Mammary microvascular endothelial cell (primary cell): ENCODE measurements at places on chromosomes 3 and 15. TPM values are rescaled to one million over a fixed set of nuclear protein-coding genes. Genes with fewer than 3 reads are reported as not detected.

Gene GOLGA6A
- total RNA-seq, result not detected in 2 replicates

Gene PLXNA1
- 16.5 TPM in 2 replicates for total RNA-seq

Gene FGF7
- under 0.01 TPM in 1 of 2 replicates, not detected in the other for total RNA-seq

Gene SENP5
- total RNA-seq, result 20.1 and 21.1 TPM in 2 replicates

Gene SUCNR1
- total RNA-seq, result not detected in 2 replicates

Gene SCG3
- not detected in 2 replicates for total RNA-seq

Gene CACNA2D3
- not detected in 2 replicates for total RNA-seq

Gene RPL22L1
- 328 and 359 TPM in 2 replicates for total RNA-seq

Gene SLC22A14
- not detected in 2 replicates for total RNA-seq

Gene NKIRAS1
- 5.6 and 5.8 TPM in 2 replicates for total RNA-seq

Gene ATP13A4
- total RNA-seq, result 0.07 TPM in 1 of 2 replicates, not detected in the other

Gene TNFSF10
- total RNA-seq, result 18.3 and 20.2 TPM in 2 replicates

Gene ENTPD3
- total RNA-seq, result not detected in 2 replicates

Gene TM4SF18
- 317 and 346 TPM in 2 replicates for total RNA-seq

Gene TPRA1
- total RNA-seq, result 49.0 and 54.2 TPM in 2 replicates

Gene CHAC1
- 5.5 and 8.7 TPM in 2 replicates for total RNA-seq

Gene SHF
- 0.64 TPM in 1 of 2 replicates, not detected in the other for total RNA-seq

Gene KNG1
- total RNA-seq, result not detected in 2 replicates
